ENCODE measurements at places on chromosomes 1 and 21.

- peaks cover 4% of the 10 kb centered on the region for H3K4me1 ChIP-seq
- DNase-seq, result no peak
- H3K36me3 ChIP-seq, result no peaks in the 10 kb centered on the region
- peaks cover 25% of the 10 kb centered on the region for H3K27me3 ChIP-seq
- H3K4me3 ChIP-seq, result peak overlapping the region; percentile 61
- H3K27ac ChIP-seq, result no peak overlapping the region
These were observed 35.7 kb downstream of the ZBTB8B start for GRCh38 chr1:32500387-32501209.

DNA sequence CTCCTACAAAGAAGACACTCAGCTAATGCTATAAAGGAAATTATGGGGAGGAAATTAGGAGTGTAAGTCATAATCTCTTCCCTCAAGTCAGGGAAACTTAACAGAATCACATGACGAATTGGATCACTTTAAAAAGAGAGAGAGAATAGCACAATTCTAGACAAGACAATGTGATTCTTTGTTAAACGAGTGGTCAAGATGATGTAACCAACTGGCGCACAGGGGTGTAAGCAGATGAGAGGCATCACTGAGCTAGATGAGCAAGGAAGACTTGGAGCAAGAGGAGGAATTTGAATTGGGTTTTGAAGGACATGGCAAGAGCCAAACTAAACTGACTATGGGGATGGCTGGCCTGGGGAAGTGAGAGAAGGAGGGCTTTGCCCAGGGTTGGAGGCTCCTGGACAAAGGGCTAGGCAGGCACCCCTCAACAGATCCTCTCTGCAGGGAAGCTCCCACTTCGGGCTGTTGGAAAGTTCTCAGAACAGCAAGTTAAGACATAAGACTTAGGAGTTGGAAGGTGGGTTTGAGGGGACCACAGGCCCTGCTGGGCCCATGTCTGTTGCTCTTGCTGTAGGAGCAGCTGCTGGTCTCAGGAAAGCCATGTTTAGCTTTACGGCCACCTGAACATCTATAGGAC lies 123.9 kb upstream of the GRIK3 start:
- no peak overlapping the region for H3K27ac ChIP-seq
- DNase-seq, result no peak
- H3K27me3 ChIP-seq, result no peaks in the 10 kb centered on the region

DNA sequence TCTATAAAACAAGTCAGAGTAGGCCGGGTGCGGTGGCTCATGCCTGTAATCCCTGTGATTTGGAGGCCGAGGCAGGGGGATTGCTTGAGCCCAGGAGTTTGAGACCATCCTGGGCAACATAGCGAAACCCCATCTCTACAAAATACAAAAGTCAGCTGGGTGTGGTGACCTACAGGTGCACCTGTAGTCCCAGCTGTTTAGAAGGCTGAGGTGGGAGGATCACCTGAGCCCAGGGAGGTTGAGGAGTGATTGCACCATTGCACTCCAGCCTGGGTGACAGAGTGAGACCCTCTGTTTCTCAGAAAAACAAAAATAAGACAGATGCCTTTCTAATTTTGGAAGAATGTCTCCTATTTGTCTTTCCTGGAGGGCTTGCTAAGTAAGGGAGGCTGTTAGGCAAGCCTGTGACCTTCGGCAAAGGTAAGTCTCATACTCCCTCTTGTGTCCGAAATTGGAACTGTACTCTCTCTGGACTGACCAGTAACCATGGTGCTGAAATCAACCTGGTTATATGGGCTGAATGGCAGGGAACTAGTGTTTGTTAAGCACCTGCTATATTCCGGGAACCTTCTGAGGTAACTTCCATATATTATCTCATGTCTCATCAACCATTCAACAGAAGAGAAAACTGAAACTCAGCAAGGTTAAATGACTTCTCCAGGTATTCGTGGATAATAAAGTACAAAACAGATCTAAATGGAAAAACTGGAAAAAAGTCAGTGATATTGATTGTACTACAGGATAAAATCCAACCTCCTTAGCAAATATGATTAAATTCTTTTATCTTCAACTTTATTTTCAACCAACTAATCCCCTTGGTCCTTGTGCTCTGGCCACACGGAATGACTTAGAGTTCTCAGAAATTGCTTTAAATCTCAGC lies 11.8 kb upstream of the RAB3B start:
- H3K36me3 ChIP-seq, result no peaks in the 10 kb centered on the region
- no peak overlapping the region for H3K4me3 ChIP-seq
- no peaks in the 10 kb centered on the region for H3K4me1 ChIP-seq

DNA sequence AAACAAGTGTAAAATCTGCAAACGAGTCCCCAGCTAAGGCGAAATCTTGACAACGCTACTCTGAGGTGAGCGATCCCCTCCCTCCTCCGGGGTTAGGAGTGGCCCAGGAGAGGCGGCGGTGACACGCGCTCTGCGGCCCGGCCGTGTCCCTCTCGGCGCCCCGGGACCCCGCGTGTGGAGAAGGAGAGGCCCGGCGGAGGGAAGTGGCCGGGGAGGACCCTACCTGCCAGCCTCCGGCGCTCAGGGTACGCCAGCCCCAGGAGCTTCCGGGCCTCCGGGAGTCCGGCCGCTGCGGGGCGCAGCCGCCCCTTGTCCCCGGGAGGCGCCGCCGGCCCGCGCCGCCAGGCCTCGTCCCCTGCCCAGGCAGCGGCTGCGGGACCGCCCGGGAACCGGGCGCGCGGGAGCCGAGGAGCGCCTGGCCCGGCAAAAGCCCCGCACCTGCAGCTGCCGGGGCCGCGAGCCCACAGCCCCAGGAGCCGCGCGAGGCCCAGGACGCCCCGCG lies 543 bp downstream of the ABCB10 start:
- DNase-seq, result peak; percentile 24
- H3K4me3 ChIP-seq, result peak overlapping the region; percentile 90
- H3K36me3 ChIP-seq, result no peaks in the 10 kb centered on the region
- no peaks in the 10 kb centered on the region for H3K27me3 ChIP-seq
- H3K27ac ChIP-seq, result peak overlapping the region; percentile 61

DNA sequence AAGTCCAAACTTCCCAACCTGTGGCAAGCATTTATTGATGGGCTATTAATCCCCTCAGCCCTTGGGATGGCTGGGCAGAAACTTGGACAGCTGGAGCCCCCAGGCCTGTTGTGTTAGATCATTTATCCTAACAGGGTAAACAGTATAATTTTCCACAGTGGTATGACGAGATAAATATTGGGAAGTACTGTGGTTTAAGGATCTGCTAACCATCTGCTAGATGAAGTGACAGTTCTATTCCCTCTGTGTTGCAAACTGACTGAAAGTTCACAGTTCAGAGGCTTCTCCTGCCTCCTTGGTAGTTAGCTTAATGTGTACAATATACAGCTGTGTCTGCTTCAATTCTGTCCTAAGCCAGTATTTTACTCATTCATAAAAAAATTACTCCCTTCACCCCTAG lies 127.5 kb upstream of the CHODL start:
- H3K36me3 ChIP-seq, result no peaks in the 10 kb centered on the region
- no peak for DNase-seq
- no peak overlapping the region for H3K27ac ChIP-seq
- no peaks in the 10 kb centered on the region for H3K27me3 ChIP-seq
- H3K4me1 ChIP-seq, result no peaks in the 10 kb centered on the region
- no peak overlapping the region for H3K4me3 ChIP-seq

DNA sequence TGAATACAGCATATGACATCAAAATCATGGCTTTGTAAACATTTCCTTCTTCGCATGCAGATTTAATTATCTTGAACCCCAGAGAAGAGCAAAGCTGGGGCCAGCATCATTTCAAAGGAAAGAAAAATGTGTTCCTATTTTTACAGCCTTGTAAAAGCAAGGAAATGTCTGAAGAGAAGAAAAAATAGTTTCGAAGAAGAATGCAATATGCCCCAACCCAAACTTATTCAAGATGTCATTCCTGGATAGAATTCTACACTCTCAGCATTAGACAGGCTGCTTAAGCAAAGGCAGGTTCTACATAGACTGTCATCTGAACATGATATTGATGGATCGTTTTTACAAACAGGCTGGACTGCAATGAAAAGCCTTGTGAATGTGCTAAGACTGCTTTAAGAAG lies 900.8 kb downstream of the TTLL7 start:
- H3K36me3 ChIP-seq, result no peaks in the 10 kb centered on the region
- no peak overlapping the region for H3K27ac ChIP-seq
- H3K27me3 ChIP-seq, result no peaks in the 10 kb centered on the region

DNA sequence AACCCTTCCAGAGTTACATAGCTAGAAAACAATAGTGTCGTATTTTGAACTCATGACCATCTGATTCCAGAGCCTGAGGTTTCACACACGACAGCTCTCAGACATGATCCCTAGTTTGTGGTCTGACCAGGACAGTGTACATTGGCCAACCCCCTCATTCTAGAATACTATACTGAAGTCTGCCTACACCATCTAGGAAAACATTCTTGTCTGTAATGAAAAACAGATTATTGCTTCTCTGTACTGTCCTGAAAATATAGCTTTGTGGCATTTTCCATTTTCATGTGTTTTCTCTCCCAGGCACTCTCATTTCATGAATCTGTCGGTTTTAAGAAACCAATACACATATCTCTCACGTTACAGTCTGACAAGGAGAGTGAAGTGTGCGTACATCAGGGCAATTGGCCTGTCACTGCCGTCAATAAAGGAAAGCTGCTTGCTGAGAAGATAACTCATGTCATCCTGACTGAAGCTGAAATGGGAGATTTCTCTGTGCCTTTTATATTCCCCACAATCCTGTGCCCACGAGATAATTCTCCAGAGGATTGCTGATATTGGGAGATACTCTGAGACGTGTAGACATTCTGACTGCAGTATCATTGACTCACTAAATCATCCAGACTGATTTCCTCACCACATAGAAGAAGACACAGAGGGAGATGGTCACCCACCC lies 585.6 kb downstream of the PLPP3 start:
- H3K27me3 ChIP-seq, result no peaks in the 10 kb centered on the region
- H3K36me3 ChIP-seq, result no peaks in the 10 kb centered on the region
- no peak overlapping the region for H3K27ac ChIP-seq
- DNase-seq, result no peak
- no peaks in the 10 kb centered on the region for H3K4me1 ChIP-seq
- no peak overlapping the region for H3K4me3 ChIP-seq

DNA sequence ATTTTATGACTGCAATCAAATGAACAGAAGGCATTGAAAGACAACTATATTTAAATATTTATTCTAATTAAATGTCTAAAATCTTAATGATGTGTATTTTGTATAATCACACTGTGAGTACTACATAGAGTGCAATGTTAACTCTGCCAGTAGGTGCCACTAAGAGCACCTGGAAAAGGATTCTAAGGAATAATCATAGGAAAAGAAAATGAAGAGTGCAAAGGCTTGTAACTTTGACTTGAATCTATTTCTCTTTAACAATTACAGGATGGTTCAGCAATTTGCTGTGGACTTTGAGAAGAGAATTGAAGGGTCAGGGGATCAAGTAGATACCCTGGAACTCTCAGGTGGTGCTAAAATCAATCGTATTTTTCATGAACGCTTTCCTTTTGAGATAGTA lies 200.4 kb downstream of the DNM3 start:
- no peak for DNase-seq
- no peak overlapping the region for H3K4me3 ChIP-seq
- no peaks in the 10 kb centered on the region for H3K4me1 ChIP-seq
- H3K27me3 ChIP-seq, result no peaks in the 10 kb centered on the region
- no peak overlapping the region for H3K27ac ChIP-seq

- H3K27ac ChIP-seq, result no peak overlapping the region
- H3K4me3 ChIP-seq, result no peak overlapping the region
- H3K27me3 ChIP-seq, result no peaks in the 10 kb centered on the region
- no peak for DNase-seq
- no peaks in the 10 kb centered on the region for H3K36me3 ChIP-seq
These were observed 70.4 kb upstream of the LYST start for GRCh38 chr1:235937123-235937522.

DNA sequence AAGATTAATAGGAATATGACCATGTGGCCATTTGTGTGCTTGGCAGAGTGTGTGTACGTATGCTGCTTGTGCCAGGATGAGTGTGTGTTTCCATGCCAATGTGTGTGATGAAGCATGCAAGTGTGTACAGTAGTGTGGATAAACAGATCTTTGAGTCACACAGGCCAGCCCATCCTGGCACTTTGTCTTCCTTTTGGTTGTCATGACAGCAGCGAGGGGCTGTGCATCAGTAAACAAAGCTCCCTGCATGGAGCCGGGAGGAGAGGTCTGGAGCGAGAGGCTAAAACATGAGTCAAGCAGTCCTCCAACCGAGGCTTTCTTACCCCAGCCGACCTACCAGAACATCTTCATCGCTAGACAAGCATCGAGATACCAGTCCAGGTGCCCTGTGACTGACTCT lies 221.2 kb downstream of the CACNA1E start:
- no peak overlapping the region for H3K27ac ChIP-seq
- no peaks in the 10 kb centered on the region for H3K36me3 ChIP-seq
- no peaks in the 10 kb centered on the region for H3K27me3 ChIP-seq

DNA sequence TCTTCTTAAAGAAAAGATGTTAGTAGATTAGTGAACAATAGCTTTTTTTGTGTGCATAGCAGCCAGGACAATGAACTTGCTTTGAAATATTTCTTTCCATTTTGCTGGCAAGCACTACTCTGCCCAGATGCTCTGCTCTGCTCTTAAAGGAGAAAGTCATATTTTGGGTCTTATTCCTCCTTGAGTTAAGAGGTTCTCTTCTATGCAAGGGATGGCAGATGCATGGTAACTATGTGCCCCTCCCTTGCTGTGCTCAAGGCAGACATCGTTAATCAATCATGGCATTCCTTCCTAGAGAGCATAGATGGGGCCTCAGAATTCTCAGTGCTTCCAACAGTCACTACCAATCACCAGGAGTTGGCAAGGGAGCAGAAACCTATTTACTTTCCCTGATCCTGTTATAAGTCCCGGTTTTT lies 27.6 kb downstream of the NIPAL3 start:
- H3K27me3 ChIP-seq, result no peaks in the 10 kb centered on the region
- no peak for DNase-seq
- no peak overlapping the region for H3K4me3 ChIP-seq
- H3K36me3 ChIP-seq, result peaks cover 78% of the 10 kb centered on the region
- no peaks in the 10 kb centered on the region for H3K4me1 ChIP-seq
- H3K27ac ChIP-seq, result no peak overlapping the region

GRCh38 chr1:207876131-207876530 lies 34.8 kb downstream of the CD34 start:
- H3K27ac ChIP-seq, result no peak overlapping the region
- H3K4me1 ChIP-seq, result peaks cover 23% of the 10 kb centered on the region
- DNase-seq, result no peak
- H3K36me3 ChIP-seq, result no peaks in the 10 kb centered on the region

DNA sequence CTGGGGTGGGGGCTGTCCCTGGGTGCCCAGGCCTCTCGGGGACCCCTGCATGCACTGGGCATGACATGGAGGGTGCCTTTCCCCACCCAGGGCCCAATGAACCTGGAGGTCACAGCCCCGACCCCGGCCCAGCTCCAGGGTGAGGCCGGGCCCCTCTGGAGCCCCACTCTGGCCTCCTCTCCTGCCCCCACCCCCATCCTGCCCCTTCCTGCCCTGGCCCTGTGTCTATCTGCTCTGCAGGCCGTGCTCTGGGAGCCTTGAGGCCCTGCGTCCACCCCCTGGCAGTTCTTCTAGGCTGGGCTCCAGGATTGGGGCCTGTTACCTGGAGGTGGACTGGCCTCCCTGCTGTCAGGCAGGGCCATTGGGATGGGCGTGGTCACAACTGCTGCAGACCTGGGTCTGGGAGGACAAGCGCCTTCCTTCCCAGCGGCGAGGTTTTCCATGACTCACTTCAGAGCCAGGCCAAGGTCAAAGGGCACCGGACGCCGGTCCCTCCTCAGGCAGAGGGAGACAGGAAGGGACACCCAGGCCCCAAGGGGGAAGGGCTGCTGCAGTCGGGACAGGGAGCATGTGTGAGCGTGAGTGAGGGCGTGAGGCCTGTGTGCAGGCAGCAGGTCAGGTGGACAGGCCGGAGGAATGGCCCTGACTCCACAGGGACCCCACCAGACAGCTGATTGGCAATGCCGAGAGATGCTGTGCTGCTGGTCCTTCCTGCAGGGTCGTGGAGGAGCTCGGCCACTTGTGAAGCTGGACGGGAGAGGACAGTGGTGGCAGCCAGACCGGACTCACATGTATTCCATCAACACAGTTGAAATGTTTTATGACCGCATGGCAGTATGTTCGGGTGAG lies 31.1 kb upstream of the POFUT2 start:
- no peaks in the 10 kb centered on the region for H3K36me3 ChIP-seq
- no peaks in the 10 kb centered on the region for H3K27me3 ChIP-seq
- H3K4me3 ChIP-seq, result no peak overlapping the region

All from CD4-positive, CD25-positive, alpha-beta regulatory T cell (primary cell).